ENCODE measurements at places on chromosomes 7 and 10.
A peak's percentile ranks its signal among the peaks of the same experiment; 100 is the strongest.

DNA sequence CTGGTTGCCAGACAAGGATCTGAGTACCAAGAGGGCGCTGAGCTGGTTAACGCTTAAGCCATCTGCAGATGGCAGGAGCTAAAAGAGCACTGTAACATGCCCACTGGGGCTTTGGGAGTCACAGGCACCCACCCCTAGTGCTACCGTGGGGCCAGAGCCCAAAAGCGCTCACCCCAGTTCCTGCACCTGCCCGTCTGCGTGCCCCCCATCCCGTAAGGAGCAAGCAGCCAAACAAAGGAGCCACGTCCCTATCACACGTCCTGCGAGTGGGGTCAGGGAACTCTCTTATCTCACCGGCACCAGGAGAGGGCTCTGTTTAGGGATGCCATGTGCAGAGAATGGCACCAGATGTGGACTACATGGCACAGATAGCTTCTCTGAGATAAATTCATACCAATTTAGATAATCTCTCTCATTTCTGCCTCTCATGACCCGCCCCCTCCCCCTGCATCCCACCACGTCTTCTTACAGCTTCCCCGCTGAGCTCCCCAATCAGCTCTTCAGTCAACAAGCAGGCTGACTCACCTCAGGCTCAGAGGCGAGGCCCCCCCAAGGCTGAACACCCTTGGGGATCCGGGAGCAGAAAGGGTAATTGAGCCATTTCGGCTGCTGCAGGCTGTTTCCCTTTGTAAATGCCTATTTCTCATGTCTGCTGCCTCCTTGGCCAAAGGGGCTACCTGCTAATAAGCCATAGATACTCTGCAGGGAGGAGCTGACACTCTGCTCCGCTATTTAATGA, 235.7 kb downstream of the GRID1 start:
- no peak for DNase-seq

- DNase-seq: peak; percentile 60
Measured at GRCh38 chr7:41702635-41703371, at the start of gene INHBA. Gene INHBA (minus strand): TSS chr7:41703090. CDS start chr7:41700374, 2,716 bp downstream.

- DNase-seq: no peak
Measured at GRCh38 chr7:104723001-104723400, 291.0 kb upstream of the KMT2E start.

- no peak for DNase-seq
Measured at GRCh38 chr10:37856881-37857286, 526 bp downstream of the ZNF248 start.

- no peak for DNase-seq
Measured at GRCh38 chr7:158186864-158187693, 400.5 kb downstream of the PTPRN2 start.

GRCh38 chr7:22853674-22854157, 31.1 kb upstream of the TOMM7 start:
- no peak for DNase-seq

GRCh38 chr7:158098125-158099030, 489.2 kb downstream of the PTPRN2 start:
- no peak for DNase-seq

GRCh38 chr7:85462671-85463070, 275.8 kb upstream of the SEMA3D start:
- no peak for DNase-seq

DNA sequence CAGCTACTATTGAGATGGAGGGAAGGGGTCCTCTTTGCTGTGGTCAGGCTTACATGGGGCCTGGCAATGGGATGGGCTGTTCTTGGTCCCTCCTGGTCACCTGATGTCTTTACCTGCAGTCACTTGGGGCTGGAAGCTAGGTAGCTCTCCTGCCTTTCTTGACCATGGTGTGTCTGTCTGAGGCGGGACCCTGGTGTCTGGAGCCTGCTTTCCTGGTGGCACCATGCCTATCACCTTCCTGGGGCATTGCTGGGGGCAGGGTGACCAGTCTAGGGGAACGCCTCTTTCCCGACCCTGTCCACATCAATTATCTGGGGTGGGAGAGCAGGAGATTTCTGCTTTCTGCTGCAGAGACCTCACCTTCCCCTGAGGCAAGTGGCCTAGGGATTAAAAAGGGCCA, 55.6 kb downstream of the ARHGAP22 start:
- no peak for DNase-seq

GRCh38 chr10:5746197-5746596, 61.6 kb downstream of the TASOR2 start:
- DNase-seq: no peak

GRCh38 chr7:100157334-100158228, 942 bp downstream of the TRAPPC14 start:
- peak; percentile 37 for DNase-seq

DNA sequence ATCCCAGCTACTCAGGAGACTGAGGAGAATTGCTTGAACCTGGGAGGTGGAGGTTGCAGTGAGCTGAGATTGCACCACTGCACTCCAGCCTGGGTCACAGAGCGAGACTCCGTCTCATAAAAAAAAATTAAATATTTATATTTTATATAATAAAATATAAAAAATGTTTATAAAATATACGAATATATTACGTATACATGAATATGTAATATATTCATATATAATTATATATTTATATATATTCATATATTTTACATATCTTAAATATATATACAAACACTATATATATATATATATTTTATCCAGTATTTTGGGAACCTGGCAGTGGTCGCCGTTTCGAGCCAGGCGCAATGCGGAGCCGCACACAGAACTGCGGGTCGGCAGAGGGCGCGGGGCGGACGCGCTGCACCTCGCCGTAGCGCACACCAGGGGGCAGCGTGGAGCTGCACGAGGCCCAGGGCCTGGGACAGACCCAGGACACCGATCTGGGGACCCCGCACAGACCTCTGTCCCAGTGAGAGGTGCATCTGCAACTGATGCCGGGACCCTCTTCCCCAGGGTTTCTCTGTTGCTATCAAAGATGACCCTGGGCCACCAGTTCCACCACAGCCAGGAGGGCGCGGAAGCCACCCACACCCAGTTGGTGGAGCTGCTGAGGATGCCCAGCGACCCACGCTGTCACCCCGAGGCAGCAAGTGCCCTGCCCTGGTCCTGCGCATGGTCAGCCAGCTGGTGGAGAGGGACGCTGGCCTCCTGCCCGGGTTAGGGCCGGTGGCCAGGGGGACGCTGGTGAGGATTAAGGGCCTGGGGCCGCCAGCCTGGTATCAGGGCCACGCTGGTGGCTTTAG, 22.7 kb downstream of the AP5Z1 start:
- no peak for DNase-seq

GRCh38 chr7:29367784-29368183, 173.2 kb downstream of the CHN2 start:
- DNase-seq: no peak

DNA sequence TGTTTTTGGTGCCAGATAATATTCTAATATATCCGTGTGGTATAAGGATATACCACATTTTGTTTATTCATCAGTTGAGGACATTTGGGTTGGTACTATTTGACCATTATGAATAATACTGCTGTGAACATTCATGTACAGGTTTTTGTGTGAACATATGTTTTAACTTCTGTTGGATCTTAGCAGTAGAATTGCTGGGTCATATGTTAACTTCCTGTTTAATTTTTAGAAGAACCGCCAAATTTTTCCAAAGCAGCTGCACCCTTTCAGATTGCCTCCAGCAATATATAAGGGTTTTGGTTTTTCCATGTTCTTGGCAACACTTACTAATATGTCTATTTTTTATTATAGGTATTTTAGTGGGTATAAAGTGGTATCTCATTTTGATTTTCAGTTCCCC, 22.8 kb downstream of the VPS26A start:
- no peak for DNase-seq

DNA sequence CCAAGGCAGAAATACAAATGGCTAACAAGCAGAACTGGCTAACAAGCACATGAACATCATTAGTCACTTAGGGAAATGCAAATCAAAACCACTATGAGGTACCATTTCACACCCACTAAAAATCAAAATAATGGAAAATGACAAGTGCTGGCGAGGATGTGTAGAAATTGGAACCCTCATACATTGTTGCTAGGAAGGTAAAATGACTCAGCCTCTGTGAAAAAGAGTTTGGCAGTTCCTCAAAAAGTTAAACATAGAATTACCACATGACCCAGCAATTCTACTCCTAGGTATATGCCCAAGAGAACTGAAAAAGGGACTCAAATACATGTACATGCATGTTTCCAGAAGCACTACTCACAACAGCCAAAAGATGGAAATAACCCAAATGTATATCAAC, 52.8 kb upstream of the ANAPC16 start:
- DNase-seq: no peak

GRCh38 chr10:31677195-31678138, 251.2 kb downstream of the ARHGAP12 start:
- DNase-seq: no peak

GRCh38 chr7:122306320-122307227, 2.0 kb upstream of the FEZF1 start:
- no peak for DNase-seq

- no peak for DNase-seq
Measured at GRCh38 chr7:64581926-64582894, 19.3 kb upstream of the ZNF680 start.

- peak; percentile 12 for DNase-seq
Measured at GRCh38 chr10:71390921-71391690, 5.6 kb upstream of the CDH23 start.

DNA sequence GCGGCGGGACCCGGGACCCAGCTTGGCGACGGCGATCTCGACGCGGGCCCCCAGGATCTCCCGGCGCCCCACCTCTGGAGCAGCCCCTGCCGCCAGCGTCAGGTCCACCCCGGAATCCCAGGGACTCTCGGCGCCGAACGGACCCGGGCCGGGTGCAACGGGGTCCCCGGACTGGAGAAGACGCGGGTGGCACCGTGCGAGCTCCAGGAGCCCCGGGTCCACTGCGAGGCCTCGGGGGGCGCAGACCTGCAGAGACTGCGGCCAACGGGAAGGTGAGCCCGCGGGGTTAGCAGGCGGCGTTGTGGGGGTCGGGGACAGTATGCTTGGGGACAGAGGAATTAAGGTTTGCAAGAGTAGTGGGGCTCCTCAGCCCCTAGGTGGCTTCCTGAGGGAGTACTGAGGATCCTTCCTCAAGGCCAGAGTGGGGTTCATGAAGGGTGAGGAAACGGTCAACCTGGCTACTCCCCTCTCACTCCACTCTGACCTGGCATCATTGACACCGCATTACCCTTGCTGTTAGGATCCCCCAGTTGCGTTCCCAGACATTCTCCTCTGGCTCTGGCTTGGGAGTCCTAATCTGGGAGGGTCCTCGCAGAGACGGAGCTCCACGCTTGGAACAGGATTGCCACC, 353 bp downstream of the EPHB6 start:
- no peak for DNase-seq

GRCh38 chr7:30929686-30930085, 18.0 kb downstream of the AQP1 start:
- no peak for DNase-seq

- no peak for DNase-seq
Measured at GRCh38 chr7:158028971-158029370, 558.7 kb downstream of the PTPRN2 start.

- DNase-seq: peak; percentile 10
Measured at GRCh38 chr10:79418886-79419595, 26.4 kb downstream of the ZCCHC24 start.

DNA sequence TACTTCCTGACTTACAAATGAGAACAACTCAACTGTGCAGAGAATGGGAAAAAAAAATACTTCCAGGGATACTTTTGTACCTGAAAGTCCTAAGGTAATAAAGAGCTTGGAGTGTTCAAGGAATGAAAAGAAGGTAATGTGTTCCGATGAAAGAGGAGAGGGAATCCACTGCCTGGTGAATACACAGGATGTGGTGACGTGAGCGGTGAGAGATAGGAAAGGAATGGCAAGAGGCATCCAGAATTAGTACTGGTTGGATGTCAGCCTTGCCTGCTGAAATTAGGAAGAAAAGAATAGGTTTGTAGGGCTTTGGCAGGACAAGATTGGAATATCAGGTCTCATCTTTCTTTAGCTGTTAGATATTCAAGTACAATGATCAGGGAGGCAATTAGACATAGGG, 347.7 kb downstream of the POM121L12 start:
- DNase-seq: no peak

DNA sequence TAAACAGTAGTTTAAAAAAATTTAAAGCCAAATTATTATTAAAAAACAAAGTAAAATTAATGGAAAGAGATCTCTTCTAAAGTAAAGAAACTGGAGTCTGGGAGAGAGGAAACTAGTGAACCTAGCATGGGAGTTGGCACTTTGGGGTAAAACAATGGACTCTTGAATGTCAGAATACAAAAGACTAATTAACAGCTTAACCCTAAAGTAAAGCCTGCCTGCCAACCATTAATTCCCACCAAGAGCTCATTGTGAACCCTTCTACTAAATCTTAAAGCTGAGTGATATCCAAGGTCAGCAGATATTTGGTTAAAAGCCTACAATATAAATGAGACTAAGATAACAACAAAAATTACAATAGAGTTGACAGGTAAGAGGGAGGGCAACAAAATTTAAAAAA, 36.5 kb downstream of the KMT2C start:
- DNase-seq: no peak

GRCh38 chr10:90407131-90407530, 450.7 kb downstream of the HTR7 start:
- DNase-seq: no peak

- no peak for DNase-seq
Measured at GRCh38 chr7:3408814-3409595, 108.0 kb downstream of the SDK1 start.

GRCh38 chr10:97412891-97413304, 11.8 kb upstream of the RRP12 start:
- no peak for DNase-seq

DNA sequence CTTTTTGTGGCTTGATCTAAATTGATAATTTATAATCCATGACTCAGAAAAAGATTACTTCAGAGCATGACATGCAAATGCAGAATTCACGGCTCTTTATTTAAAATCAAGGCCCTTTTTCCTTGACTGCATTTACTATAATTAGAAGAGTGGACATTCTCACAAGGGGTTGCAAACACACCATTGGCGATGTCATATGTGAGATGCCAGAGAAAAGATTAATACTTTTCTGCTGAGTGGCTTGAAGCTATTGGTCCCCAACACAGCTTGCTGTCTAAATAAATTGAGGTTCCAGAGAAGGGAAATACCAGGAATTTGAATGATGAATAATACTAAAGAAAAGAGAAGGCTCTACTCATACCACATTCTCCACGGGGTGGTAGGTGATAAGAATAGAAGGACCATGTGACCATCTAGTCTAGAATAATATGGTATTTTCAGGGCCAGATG, 78.7 kb upstream of the ARID5B start:
- no peak for DNase-seq
